ENCODE measurements at places on chromosomes 3 and 15.

GRCh38 chr15:92178911-92179310, 214.8 kb upstream of the ST8SIA2 start:
- DNase-seq, result no peak

- no peak for DNase-seq
These were observed 257.9 kb upstream of the ALCAM start for GRCh38 chr3:105108823-105109222.

- peak; percentile 56 for DNase-seq
These were observed at the start of gene FAIM for GRCh38 chr3:138608322-138609135. Gene FAIM (plus strand): TSS chr3:138608771. CDS start chr3:138619727, 10,956 bp downstream.

- no peak for DNase-seq
These were observed 4.8 kb upstream of the APEH start for GRCh38 chr3:49669352-49669751.

- DNase-seq, result no peak
These were observed 115.1 kb downstream of the TPRA1 start for GRCh38 chr3:127475391-127475790.

GRCh38 chr3:124250053-124250452, 258.1 kb upstream of the ROPN1 start:
- DNase-seq, result no peak

GRCh38 chr3:350871-351371, 154.4 kb downstream of the CHL1 start:
- DNase-seq, result no peak

DNA sequence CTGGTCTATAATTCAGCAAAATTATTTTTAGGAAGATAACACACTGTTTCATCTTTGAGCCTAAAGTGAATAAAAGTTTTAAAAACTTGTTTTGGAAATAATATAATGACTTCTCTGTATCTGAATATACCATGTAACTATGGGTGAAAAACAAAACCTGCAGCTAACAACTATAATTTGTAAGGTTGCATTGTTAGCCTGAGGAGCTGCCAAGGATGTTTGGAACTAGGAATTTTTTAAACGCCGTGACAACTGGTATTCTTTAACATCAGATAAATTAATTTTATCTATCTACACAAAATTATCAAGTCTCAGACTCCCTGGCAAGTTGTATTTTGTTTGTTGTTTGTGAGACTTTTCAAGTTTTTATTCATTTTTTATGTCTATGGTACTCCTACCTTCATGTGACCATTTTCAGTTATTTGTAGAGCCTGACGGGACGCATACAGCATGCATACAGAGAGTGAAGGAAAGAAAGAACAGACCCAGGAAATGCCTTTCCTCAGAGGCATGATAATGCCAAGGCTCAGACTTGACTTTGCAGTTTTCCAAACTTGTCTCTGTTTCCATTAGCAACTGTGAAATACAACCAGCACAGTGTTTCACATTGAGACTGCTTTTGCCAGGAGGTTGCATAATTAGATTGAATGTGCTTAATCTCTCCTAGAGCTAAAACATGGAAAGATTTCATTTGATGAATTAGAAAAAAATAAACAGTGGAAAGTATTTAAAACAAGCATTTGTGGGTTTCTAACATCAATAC, 60.8 kb upstream of the ARHGEF26 start:
- DNase-seq, result no peak

DNA sequence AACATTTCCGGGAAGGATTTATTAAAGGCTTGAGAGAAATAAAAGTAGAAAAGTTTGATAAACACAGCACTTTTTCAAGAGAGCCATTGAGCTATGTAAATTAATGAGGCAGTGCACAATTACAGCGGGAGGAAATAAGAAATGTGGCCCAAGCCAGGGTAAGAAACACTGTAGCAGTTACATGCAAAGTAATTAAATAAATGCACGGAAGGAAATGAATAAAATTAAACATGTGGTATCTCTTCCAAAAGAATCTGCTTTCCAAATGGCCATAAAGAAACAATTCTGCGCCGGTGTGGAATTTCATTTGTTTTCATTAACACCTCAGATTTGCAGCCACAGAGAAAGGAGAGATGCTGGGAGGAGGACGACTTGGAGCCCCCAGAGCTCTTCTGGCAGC, 35.3 kb downstream of the ZPLD1 start:
- DNase-seq, result no peak

GRCh38 chr15:96264351-96264798, 66.1 kb upstream of the NR2F2 start:
- no peak for DNase-seq
